ENCODE measurements at places on chromosomes 12 and 14.

- no peak for DNase-seq
Observed at GRCh38 chr12:50483488-50483887, 21.3 kb upstream of the DIP2B start.

DNA sequence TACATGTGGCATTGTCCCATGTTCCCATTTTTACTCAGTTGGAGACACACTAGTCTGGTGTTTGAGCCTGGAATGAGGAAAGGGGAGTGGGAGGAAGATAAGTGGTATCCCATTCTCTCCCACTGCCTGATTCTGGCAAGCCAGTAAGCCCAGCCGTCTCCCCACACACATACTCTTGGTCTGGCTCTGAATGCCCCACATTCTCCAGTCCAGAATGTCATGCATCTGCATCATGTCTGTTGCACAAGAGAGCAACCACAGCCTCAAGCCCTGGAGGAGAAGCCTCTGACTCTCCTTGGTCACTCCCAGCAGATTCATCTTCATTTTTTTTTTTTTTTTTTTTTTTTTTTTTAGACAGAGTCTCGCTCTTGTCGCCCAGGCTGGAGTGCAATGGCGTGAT lies 48.0 kb downstream of the DRAM1 start:
- DNase-seq, result no peak

DNA sequence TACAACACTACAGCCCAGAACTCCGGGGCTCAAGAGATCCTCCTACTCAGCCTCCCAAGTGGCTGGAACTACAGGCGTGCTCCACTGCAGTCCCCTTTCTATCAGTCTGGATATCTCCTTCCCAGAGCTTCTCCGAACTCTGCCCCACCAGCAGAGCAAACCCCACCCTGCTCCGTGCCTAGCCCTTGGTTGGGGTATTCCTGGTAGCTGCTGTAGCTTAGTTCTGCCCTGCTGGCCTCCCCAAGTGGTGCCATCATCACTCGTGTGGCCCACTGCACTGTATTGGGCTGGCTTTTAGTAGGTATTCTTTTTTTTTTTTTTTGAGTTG lies 9.5 kb downstream of the HSP90AA1 start:
- DNase-seq, result no peak

- no peak for DNase-seq
Observed at GRCh38 chr12:69935651-69936100, 110.6 kb downstream of the MYRFL start.

DNA sequence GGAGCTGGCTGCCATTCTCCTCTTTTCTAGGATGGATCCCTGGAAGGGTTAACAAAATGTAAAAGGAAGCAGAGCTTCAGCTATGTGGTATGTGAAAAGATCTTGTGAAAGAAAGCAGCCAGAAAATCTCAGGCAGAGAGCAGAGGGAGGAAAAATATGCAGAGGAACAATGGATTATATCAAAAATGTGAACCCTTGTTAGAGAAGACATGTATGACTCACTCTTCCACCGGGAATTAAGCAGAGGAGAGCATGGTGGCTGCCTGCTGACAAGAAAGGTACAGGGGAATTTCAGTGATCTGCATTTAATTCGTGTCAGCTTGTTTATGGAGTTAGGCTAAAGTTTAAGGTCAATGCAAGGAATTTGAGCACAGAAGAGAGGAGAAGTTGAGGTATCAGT lies 46.3 kb downstream of the KCNA1 start:
- no peak for DNase-seq

GRCh38 chr12:124764451-124764850 lies 99.2 kb downstream of the SCARB1 start:
- DNase-seq, result no peak
